GM12892 (cell line): ENCODE measurements at places on chromosomes 2 and 18.

DNA sequence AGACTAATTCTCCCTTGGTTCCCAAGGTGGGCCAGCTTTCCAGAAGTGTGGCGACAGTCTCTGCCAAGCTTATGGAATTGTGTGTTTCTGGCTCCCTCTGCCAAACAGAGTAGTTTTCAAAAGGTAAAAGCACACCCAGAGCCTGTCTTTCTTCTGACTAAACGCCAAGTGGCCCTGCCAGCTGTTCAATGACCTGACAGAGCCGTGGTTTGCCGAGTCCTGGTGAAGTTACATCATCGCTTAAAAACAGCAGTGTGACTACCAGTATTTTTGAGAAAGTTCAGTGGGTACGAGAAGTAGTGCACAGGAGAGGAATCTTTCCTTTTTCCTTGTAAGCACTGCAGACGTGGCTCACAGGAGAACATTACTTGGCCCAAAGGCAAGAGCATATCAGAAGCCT, 1.9 kb downstream of the PER2 start:
- DNase-seq = no peak

DNA sequence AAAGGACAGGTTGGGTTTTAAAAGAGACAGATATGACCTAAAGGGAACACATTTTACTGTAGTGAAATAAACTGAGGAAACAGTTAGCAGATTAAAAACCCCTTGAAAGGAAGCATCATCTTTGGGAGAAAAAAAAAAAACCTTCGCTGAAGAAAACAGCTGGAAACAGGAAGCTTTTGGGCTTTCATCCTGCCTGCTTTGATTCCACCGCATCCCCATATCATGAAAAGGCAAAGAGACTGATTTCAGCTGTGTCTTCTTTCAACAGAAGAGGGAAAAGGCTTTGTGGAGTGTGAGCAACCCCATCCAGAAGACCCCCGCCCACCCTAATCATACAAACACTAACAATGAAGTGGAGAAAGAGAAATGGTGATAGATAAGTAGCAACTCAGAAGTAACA, 86.4 kb downstream of the TCF4 start:
- DNase-seq = no peak

DNA sequence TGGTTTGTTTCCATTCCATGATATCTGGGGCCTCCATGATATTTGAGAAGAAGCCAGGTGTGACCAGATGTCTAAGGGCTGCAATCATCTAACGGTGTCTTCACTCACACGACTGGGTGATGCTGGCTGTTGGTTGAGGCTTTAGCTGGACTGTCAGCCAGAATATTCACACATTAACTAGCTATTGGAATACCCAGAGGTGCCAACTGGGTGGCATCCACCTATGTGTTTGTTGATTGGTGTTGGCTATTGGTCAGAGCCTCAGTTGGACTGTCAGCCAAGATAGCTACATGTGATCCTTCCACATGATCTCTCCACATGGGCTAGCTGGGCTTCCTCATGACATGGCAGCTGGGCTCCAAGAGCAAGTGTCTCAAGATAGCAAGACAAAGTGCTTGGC, 117.4 kb downstream of the CDCA7 start:
- DNase-seq = no peak

- DNase-seq = no peak
Observed at GRCh38 chr18:38539371-38539770, 973.8 kb upstream of the CELF4 start.

- DNase-seq = no peak
Observed at GRCh38 chr2:119739580-119740255, 20.0 kb upstream of the PTPN4 start.

GRCh38 chr18:463827-464541, 36.5 kb downstream of the COLEC12 start:
- no peak for DNase-seq

DNA sequence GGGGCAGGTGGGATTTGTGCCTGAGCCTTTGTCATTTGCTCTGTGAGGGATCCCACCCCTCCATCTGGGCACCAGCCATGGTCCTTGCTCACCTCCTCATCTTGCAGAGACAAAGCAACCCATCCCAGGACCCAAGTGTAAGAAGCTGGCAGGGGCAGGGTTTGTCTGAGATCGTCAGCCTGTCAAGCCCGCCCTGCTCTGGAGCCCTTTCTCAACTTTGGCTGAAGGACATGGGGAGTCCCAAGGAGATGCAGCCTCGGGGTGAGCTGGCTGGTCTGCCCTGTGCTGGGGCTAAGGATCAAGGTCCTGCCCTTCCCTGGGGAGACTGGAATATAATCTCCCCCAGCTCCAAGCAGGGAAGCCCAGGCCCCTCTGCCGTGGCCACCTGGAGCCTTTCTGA, 86.0 kb downstream of the CAPN13 start:
- DNase-seq = no peak

DNA sequence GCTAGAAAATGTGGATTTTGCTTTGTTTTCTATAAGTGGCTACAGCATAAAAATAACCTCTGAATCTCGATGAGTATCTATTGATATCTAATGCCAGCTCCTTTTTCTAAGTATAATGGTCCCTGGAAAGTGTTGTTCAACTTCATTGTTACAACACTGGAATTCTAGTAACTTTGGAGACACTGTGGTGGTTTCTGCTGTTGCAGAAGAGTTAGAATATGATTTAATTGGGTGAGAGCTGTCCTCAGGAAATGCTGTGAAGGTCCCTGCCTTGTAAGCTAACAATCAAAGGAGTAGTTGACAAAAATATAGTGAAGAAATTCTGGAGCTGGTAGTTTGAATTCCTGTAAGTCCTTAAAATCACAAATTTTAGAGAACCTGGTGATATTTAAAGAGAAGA, 62.1 kb downstream of the C18orf63 start:
- no peak for DNase-seq

DNA sequence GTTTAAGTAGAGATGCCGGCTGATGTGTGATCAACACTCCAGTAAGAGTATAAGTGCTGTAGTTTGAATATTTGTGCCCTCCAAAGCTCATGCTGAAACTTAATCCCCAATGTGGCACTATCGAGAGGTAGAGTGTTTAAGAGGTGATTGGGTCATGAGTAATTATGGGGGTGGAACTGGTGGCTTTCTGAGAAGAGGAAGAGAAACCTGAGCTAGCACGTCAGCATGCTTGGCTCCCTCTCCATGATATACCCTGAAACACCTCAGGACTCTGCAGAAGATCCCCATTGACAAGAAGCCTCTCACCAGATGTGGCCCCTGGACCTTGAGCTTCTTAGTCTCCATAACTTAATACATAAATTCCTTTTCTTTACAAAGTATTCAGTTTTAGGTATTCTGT, 584.8 kb downstream of the TSN start:
- DNase-seq = no peak

DNA sequence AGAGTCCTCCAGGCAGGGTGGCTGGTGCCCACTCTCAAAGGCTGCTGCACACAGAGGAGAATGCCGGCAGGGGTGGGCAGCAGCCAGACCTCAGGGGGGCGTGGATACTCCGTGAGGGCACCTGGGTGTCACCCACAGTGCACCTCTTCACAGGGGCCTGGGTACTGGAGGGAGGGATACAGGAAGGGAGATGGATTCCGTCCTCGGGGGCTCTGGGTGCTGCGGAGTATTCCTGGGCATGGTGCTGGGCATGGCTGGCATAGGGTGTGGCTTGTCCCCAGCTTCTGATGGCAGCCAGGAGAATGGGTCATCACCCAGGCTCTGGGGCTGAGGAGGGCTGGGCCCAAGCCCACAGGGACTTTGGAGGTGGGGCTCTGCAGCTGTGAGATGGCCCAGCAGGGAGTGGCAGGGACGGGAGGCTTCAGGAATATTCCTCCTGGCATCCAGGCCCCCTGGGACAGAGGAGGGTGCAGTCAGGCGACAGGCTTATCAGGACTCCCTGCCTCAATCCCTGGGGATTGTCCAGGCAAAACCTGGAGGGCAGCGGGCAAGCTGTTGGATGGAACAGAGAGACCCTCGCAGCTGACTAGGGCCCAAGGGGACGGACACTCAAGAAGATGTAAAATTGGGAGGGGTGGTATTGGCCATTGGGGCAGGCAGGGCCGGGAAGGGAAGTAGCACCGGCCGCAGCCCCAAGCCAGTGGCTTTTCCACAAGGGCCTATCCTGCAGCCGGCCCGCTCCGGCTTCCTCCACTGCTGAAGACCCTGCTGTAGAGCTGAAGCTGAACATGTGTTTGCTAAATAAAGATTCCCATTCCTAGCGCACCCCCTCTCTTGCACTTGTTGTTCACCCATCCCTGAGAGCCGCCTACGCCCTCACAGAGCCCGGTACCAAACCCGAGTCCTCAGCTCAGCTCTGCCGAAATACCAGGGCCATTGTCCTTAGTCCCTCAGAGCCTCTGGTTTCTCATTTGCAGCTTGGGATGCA, 5.7 kb upstream of the KLHL30 start:
- no peak for DNase-seq

GRCh38 chr2:195151711-195152110, 505.3 kb upstream of the SLC39A10 start:
- no peak for DNase-seq

DNA sequence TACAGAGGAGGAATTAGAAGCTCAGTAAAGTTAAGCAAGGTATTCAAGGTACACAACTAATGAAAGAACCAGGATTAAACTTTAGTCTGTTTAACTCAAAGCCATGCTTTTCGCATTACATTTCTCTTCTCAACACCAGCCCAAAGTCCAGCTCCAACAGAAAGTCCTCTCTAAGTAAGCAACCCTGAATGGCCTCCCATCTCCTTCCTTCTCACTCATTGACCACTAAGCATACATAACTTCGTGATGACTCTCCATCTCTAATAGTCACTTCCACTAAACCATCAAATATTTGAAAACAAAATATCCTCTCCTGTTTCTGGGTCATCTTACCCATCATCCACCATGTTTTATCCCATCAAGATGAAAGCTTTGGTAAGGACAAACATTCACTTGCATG, 219.8 kb downstream of the RAD51AP2 start:
- DNase-seq = no peak

- DNase-seq = no peak
Observed at GRCh38 chr2:11393711-11394236, 49.3 kb upstream of the ROCK2 start.

GRCh38 chr18:74378179-74378682, 62.6 kb downstream of the C18orf63 start:
- no peak for DNase-seq

DNA sequence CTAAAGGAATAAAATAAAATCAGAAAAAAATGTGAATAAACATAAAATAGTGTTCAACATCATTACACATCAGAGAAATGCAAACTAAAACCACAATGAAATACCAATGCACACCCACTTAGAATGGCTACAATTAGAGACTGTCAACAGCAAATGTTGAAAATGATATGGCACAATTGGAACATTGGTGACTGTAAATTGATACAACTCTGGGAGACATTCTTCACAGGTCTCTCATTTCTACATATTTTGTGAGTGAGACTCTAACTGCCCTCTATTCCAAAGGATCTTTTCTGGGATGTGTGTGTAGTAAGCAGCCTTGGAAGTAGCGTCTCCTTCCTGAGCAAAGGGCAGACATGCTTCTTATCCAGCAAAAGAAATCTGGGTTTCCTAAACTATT, 323.0 kb downstream of the FBXO15 start:
- no peak for DNase-seq

DNA sequence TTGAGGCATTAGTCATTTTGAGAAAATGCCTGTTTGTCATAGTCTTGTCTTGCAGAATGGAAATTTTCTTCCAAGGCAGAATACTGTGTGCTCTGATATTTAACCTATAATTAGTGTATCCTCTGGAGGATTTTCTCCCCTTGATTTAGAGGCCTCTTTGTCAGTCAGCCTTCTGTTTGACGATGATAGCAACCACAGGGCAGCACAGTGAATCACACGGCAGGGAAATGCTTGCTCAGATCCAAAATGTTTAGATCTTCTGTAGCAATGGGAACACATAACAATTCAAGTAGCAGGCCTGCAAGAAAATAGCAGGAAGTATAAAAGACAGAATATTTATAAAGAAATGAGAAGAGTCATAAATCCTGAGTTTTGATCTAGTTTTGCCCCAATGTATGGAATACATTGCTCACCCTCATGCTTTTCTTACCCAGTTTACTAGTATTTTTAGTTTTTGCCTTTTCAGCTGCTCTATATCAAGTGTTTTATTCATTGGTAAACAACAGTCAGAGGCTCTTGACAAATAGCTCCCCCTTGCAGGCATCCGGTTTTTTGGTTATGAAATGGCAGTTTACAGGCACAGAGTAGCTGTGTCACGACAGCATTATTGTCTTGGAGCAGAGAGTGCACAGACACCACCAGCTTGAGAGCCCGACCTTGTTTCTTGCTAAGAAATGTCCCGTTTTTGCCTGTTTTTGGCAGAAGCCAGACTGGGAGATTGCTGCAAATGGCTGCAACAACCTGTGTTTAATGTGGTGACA, 185.1 kb downstream of the MYO3B start:
- DNase-seq = no peak

GRCh38 chr2:88077080-88077479, 9.5 kb downstream of the SMYD1 start:
- no peak for DNase-seq

DNA sequence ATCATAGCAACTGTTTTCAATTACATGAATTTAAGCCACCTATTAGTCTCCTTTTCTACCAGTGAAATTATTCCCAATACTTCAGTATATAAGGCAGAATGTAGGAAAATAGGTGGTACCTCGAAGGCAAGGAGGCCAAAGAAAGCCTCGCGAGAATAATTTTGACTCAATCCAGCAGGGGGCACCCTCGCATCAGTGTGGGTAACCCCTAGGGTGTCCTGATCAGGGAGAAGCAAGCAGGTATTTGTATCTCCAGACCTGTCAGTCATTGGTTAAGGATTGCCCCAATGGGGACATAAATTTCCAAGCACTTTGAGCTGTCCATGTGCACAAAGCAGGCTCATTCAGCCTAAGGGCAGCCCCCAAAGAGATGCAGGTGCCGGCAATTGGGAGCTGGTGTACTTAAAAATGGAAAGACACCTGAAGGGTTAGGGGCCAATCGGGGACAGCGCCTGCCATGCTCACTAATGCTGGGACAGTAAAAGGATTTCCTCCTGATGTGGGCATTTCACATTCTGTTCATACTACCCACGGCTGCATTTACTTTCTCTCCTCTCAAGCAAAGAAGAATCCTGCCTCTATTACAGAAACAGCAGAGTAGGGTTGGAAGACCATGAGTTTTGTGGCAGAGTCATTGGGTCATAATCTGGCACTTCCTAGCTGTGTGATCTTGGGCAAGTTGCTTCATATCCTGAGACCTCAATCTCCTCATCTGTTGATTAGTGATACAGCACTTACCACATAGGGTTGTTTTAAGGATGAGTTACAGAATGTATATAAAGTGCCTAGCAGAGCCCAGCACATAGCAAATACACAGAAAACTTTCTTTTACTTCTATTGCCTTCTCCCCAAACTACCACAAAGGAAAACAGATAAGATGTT, 136.1 kb downstream of the ICOS start:
- no peak for DNase-seq

DNA sequence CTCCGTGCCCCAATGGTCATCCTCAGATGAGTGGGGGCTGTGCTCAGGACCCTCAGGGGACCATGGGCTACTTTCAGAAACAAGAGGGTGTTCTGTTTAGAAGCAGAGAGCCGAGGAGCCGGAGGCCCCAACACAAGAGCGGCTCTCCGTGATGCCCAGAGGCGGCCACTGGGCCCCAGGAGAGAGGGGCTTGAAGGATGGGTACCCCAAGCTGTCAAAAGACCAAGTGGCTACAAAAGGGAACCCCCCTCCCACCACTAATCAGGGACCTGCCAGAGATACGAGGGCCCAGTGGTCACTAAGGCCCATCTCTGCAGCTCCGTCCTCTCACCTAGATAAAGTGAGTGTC, 93.6 kb downstream of the HDAC4 start:
- DNase-seq = no peak

GRCh38 chr18:289026-289425, 21.2 kb upstream of the THOC1 start:
- DNase-seq = no peak

GRCh38 chr2:79619976-79620375, 107.1 kb downstream of the CTNNA2 start:
- DNase-seq = no peak

GRCh38 chr2:233480490-233481202, 85.9 kb downstream of the USP40 start:
- no peak for DNase-seq
